ENCODE measurements at places on chromosomes 4 and X.

GRCh38 chrX:128781506-128781905 lies 729.3 kb upstream of the ACTRT1 start:
- DNase-seq, result peak; percentile 16

GRCh38 chr4:139299536-139299935 lies 1.8 kb upstream of the NAA15 start:
- DNase-seq, result no peak

DNA sequence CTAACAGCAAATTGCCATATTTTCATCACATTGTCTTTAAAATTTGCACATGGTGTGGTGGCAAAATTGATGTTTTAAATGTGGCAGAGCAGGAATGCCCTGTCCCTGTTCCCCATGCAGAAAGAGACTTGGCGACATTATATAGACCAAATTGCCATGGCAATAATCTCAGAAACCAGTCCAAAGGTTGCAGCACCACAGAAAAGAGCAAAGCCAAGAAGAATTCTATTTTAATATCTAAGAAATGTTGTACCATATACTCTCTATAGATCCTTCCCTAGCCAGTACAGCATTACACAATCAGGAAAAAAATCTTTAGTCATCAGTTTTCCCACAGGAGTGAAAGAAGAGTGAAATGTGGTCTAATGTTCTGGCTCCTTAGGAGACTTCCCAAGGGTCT lies 80.0 kb downstream of the UGT2B28 start:
- DNase-seq, result no peak

GRCh38 chrX:120308558-120308957 lies 2.7 kb downstream of the TMEM255A start:
- no peak for DNase-seq

GRCh38 chr4:18111081-18111480 lies 89.5 kb upstream of the LCORL start:
- no peak for DNase-seq

DNA sequence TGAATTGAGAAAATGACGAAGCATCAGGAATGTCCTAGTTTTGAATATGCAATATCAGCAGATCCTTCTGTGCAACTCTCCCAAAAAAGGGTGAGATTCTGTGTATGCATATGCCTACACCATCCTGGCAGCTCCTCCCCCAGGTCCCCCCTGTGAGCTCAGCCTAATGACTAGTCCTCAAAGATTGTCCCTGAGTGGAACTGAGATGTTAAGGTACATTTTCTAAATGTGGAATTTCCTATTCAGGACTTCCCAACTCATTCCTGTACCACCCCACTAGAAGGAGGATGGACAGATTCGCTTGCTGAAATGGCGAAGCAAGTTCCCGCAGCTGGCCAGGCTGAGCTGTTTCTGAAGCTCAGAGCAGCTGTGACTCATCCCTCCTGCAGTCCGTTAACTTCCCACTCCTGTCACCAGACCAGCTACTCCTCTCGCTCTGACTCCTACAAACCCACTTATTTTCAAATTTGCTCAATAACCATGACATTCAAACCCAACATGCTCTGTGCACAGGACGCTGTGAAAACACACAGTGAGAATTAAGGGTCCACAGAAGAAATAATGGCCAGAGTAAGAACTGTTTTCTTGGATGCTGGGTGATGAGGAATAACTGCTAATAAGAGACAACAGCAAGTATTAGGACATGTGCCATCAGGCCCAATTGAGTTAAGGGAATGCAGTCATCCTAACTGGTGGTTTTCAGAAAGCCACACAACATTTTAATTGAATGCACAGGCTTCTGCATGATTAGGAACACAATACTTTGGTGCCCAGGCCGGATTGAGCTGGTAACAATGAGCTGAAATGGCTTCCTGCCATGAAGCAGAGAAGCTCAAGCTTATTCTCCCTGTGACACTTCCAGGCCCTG lies 40.0 kb upstream of the IRF2 start:
- DNase-seq, result no peak

GRCh38 chr4:76623217-76624045 lies 188.4 kb downstream of the SHROOM3 start:
- no peak for DNase-seq

DNA sequence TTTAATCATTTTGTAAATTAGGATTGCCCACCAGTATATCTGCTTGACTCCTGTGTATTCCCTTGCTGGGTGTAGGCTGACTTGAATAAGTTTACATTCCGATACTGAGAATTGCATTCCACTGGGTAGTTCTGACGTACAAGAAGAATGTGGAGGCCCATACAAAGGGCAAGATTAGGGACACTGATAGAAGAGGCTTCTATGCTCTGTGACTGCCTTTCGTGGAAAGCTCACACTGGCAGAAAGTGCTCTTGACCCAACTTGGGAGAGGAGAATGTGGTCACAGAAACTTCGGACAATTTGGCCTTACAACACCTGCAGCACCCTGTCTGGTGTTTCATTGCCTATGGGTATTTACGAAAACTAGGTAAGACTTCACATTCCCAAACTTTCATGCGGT lies 126.3 kb downstream of the RAPGEF2 start:
- DNase-seq, result peak; percentile 28

DNA sequence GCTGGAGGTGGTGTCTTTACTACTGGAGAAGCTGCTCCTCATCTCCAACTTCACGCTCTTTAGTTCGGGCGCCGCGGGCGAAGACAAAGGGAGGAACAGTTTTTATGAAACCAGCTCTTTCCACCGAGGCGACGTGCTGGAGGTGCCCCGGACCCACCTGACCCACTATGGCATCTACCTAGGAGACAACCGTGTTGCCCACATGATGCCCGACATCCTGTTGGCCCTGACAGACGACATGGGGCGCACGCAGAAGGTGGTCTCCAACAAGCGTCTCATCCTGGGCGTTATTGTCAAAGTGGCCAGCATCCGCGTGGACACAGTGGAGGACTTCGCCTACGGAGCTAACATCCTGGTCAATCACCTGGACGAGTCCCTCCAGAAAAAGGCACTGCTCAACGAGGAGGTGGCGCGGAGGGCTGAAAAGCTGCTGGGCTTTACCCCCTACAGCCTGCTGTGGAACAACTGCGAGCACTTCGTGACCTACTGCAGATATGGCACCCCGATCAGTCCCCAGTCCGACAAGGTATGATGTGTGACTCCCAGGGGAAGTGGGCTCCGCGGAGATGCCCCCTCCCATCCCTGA lies 634 bp downstream of the LRAT start:
- DNase-seq, result no peak

GRCh38 chr4:135240796-135241195 lies 1039.2 kb upstream of the PABPC4L start:
- DNase-seq, result peak; percentile 18

DNA sequence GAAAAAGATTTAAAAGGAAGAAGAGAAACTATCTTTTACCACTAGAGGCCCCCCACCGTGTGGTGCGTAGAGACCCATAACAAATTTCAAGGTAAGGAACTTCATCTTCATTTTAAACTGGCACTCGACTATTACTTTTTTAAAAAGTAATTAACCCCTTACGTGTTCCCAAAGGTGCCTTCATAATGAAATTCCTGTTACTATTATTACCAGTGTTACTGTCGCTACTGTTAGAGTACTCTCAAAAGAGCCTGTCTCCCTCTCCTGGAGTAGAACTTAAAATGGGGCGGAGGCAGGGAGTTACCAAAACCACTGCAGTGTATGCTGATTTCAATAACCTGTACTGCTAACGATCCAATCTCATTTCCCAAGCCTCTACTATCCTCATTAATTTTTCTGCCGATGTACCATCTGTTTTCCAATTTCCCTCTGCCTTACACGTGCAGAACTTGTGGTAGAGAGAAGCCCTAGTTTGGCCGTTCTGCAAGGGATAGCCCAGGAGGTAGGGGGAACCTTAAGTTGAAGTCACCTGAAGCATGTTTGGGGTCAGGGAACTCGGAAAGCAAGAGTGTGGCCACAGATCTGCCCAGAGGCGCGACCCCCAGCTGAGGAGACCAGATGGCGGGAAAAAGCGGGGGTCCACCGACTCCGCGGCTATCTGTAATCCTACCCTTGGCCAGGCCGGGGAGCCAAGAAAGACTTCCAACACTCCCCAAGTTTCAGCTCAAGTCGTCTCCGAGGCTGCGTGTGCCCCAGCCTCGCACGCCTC lies 720 bp upstream of the STK26 start:
- peak; percentile 24 for DNase-seq
